ENCODE measurements at places on chromosomes 5 and 9.
A peak's percentile ranks its signal among the peaks of the same experiment; 100 is the strongest.

GRCh38 chr5:32720300-32720699, 9.2 kb downstream of the NPR3 start:
- DNase-seq: no peak

GRCh38 chr5:51960617-51961121, 577.4 kb downstream of the ISL1 start:
- DNase-seq: no peak

DNA sequence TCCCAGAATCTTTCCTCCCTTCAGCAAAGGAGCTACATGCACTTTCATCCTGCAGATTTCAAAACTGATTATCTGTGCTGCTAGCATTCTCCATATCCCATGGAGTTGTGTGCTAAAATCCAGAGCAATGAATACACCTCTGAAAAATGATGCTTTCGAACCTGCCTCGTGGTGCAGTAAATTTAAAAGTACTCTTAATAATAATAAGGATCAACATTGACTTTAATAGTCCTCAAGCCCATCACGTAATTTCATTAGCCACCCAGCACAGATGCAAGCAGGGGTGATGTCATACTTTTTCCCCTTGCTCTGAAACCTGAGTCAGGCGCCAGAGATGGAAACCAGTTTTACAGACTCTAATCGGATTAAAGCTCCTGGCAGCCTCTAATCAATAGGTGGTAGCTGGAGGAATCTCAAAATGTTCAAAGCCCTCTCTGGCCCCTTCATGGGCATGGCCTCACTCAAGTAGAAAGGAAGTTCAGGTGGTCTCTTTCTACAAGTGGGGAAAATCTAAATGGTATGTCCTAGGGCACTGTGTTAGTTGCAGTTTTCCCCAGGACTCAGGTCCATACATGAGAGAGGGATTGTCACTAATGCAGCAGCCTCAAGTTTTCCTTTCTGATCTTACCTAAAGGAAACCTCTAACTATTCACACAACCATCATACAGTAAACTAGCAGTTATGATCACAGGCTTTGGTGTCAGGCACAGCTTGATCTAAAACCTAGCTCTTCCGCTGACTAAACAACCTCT, 221.6 kb upstream of the SLC30A5 start:
- no peak for DNase-seq

GRCh38 chr5:138354926-138355378, 2.5 kb downstream of the KDM3B start:
- DNase-seq: no peak

- no peak for DNase-seq
Observed at GRCh38 chr5:143398053-143398355, 5.5 kb downstream of the NR3C1 start.

- DNase-seq: no peak
Observed at GRCh38 chr5:91538179-91538578, 155.1 kb upstream of the ARRDC3 start.

DNA sequence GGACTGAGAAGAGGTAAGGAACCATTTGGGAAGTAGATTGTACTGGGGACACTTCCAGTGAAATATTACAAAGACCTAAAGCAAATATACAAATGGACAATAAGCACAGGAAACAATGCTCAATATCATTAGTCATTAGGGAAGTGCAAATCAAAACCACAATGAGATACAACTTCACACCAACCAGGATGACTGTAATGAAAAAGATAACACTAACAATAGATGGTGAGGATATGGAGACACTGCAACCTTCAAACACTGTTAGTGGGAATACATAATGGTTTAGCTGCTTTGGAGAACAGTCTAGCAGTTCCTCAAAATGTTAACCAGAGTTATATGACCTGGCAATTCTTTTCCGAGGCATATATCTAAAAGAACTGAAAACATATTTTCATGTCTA, 149.7 kb downstream of the TRPM3 start:
- no peak for DNase-seq

DNA sequence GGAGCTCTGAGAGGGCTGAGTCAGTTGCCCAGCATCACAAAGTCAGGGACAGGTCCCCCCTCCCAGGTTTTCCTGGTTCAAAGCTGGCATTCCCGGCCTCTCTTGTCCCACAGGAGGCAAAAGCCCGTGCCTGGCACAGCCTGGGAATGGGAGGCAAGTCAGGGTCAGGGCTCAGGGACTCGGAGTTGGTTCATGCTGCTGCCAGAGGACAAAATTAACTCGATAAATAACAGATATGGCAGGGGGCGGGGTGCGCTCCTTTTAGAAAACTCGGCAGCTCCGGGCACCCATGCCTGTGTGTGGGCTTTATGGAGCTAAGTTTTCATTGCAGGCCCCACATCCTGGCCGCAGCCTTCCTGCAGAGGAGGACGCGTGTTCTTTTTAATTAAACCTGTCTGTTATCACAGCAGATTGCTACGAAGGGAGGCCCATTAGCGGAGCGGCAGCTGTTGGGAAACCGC, 62.8 kb upstream of the LMX1B start:
- DNase-seq: no peak

GRCh38 chr5:68891718-68892117, 202.1 kb upstream of the SLC30A5 start:
- no peak for DNase-seq

DNA sequence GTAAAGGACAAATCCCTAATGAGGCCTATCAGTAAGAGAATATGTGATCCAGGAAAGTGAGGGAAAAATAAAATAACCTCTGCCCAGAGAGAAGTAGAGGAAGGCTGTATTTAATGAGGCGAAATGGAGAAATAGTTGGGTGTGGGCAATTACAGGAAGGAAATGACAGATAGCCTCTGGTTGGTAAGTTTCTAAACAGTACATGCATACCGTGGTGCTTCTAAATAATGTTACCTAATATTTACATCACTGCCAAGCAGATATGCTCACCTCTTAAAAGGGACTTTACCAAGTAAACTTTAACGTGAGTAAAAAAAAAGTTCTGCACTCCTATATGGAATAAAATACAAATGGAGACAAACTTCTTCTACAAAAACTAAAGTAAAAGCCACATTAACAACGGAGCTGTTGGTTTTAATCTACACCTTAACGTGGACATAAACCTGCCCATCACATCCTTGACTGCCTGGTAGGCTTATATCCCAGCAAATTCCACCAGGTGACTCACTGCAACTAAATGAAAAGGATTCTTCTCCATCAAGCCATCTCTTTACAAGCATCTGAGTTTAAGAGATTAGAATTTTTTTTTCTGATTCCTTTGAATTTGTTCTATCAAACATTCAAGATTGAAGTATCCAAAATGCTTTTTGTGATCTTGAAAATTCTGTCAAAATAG, 12.4 kb downstream of the NFIL3 start:
- DNase-seq: no peak

DNA sequence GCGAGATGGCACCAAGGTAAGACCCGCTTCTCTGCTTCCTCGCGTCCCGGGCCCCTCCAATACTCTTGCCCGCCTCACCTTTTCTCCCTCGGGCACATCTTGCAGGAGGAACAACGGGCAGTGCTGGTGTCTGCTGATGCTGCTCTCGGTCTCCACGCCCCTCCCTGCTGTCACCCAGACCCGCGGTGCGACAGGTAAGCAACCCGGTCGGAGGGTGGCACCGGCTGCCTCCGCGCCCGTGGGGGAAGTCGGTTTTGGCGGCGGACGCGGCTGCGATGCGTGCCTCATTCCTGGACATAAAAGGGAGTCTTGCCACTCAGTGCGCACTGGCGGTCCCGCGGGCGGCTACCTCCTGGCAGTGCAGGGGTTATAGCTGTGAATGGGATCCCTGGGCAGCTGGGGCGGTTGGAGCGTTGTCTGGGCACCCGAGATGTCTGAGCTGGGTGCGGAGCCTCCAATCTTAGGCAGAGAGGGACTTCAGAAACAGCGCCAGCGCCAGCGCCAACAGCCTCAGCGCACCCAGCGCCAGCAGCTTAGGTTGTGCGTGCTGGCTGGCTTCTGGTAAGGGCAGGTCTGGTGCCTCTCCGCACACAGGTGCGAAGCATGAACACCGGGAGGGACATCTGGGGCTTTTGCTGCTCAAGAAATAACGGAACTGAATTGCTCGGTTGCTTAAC, 488 bp downstream of the COL15A1 start:
- DNase-seq: no peak

- no peak for DNase-seq
Observed at GRCh38 chr5:74183041-74183440, 457.5 kb downstream of the ENC1 start.

DNA sequence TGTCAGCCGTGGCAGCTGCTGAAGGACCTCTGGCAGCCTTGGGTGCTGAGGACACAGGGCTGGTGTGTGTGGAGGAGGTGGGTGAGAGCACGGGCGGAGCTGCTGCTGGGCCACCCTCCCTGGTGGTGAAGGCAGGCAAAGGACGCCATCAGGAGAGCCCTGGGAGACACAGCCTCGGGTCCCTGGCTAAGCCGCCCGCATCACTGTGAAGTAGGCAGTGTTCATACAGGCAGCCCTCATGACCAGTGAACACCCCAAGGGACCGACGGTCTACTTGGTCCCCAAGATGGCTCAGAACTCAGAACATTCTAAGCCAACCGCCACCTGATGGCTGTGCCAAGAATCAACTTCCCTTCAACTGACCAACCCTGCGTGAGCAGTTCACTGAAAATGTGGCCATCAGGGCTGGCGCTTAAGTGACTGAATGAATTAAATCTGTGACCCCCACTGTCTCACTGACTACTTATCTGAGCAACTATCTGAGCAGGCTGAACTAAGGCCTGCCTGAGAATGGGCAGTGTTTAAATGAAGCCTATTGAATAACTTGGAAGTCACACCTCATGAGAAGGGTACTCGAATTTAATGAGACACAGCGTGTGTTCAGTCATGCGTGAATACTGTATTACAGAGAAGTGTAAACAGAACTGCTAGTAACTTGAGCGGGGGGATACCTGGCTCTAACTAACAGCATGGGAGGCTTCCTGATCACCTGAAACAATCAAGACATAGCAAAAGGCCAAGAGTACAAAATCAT, 54.7 kb upstream of the SIMC1 start:
- DNase-seq: no peak

DNA sequence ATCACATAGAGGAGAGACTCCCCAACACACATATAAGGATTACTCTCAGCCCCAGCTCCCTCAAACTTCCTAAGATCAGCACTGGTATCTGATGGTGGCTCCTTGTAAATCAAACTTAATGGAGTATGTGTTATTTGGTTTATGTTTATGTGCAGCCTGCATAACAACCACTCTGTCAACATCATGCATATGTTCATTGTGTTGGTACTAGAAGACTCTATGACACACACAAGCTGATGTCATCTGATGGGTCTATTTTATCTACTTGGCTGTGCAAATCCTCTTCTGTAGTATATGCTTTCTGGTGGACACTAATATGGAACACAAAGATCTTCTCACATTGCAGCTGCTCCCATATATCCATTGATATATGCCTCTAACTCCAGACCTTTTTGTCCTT, 134.0 kb upstream of the FAM174A start:
- no peak for DNase-seq

DNA sequence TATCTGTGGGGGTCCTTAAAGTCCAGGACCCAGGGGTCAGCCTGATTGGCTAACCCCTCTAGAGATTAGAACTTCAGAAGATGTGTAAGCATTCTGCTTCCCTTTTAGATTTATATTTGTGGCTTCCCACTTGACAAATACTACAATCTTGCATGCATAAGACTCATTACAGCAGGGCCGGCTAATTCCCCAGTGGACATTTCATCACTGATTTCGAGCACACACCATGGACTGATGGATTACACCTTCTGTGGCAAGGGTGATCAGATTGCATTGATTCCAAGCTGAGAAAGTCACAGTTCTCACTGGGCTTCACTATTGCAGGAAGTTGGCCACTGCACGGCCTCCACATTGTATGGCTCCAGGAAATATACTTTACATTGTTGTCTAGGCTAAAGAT, 65.8 kb upstream of the DAPK1 start:
- DNase-seq: no peak

- DNase-seq: no peak
Observed at GRCh38 chr5:158516521-158516920, 583.2 kb downstream of the EBF1 start.

GRCh38 chr5:33261305-33261704, 179.5 kb upstream of the TARS1 start:
- peak; percentile 33 for DNase-seq

All from brain pericyte (primary cell).